A549 treated with dexamethasone at 1 μM for 4 hours (cell line): ENCODE measurements at places on chromosomes 12 and 14. TPM values are rescaled to one million over a fixed set of nuclear protein-coding genes. Genes with fewer than 3 reads are reported as not detected.

Gene DNAJC22
- total RNA-seq: 18.9 to 22.9 TPM (median 22.1 TPM) in 5 replicates

Gene SAMD15
- total RNA-seq: 1.7 to 2.6 TPM (median 2.2 TPM) in 5 replicates

Gene SDR9C7
- total RNA-seq: 0.05 to 0.08 TPM (median 0.07 TPM) in 4 of 5 replicates, not detected in the other

Gene CMA1
- total RNA-seq: not detected in 5 replicates

Gene ARHGAP5
- 28.1 to 49.7 TPM (median 43.3 TPM) in 5 replicates for total RNA-seq

Gene HNRNPC
- total RNA-seq: 867 to 980 TPM (median 927 TPM) in 5 replicates

Gene LIN7A
- total RNA-seq: 0.17 to 0.28 TPM (median 0.20 TPM) in 5 replicates

Gene KRT74
- not detected in 5 replicates for total RNA-seq

Gene RIPK3
- 0.09 TPM in 1 of 5 replicates, not detected in the others for total RNA-seq

Gene BBOF1
- total RNA-seq: 2.6 to 5.5 TPM (median 3.2 TPM) in 5 replicates

Gene TBK1
- 21.2 to 27.5 TPM (median 24.1 TPM) in 5 replicates for total RNA-seq

Gene OTX2
- total RNA-seq: not detected in 5 replicates
